ENCODE measurements at places on chromosomes 3 and 15.

- DNase-seq, result no peak
Observed at GRCh38 chr3:197286678-197287077, 11.7 kb downstream of the DLG1 start.

DNA sequence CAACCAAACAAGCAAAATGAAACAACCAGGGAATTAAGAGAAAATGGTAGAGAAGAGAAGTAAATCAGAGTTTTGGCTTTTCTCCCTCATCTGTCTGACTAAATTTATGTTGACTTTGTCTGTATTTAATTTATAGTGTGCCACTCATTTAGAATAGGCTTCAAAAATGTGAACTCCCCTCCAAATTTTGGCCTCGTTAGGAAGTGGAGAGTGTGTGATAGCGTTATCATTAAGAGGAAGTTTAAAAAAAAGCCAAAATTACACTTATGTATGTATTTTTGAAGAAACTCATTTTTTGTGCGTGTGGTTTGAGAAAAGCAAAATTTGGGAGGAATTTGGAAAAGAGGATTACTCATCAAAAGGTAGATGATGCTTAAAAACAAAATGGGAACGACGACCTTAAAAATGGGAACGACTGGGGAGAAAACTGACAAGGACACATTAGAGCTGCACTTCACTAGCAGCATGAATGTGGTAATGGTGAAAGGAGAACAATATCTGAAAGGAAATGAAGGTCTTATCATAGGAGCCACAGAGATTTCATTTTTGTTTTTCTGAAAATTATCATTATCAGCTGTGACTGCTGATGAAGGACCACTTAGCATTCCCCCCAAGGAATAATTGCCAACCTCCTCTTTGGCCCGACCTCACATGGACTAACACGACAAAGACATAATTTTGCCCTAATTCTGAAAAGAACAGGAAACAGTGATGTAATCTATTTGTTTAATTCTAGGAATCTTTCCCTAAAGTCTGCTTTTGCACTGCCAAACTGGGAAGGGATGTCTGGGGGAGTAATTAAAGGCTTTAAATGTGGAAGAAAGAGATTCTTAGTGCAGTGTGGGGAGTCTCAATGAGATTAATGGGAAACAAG is 163.2 kb upstream of the P2RY1 start:
- DNase-seq, result no peak

DNA sequence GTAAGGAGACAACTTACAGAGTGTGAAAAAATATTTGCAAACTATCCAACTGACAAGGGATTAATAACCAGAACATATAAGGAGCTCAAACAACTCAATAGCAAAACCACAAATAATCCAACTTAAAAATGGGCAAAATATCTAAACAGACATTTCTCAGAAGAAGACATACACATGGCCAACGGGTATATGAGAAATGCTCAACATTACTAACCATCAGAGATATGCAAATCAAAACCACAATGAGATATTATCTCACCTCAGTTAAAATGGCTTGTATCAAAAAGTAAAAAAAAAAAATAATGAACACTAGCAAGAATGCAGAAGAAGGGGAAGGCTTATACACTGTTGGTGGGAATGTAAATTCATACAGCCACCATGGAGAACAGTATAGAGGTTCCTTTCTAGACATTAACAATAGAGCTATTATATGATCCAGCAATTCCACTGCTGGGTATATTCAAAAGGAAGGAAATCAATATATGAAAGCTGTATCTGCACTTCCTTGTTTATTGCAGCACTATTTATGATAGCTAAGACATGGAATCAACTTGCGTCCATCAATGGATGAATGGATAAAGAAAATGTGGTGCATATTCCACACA is 998.6 kb downstream of the NAALADL2 start:
- DNase-seq, result no peak

GRCh38 chr3:123084738-123085237 is 18.0 kb downstream of the PDIA5 start:
- no peak for DNase-seq

DNA sequence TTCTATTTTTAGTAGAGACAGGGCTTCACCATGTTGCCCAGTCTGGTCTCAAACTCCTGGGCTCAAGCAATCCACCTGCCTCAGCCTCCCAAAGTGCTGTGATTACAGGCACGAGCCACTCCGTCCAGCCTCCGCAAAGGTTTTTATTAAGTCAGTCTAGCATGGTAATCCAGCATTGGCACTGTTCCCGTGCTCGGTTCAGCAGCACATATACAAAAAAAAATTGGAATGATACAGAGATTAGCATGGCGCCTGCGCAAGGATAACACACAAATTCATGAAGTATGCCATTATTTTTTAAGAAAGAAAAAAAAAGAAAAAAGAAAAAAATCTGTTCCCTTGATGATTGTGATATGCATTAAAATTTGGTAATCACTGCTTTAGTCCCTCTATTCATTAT is 8.5 kb downstream of the CKMT1A start:
- no peak for DNase-seq

Measured in CD4-positive, alpha-beta T cell treated with Interleukin-6 at 100 ng/mL for 8 hours (primary cell).